Renal cortical epithelial cell (primary cell): ENCODE measurements at places on chromosomes 16 and 17. TPM values are rescaled to one million over a fixed set of nuclear protein-coding genes. Genes with fewer than 3 reads are reported as not detected.

WIPI1 gene
- 50.7 and 116 TPM in 2 replicates for total RNA-seq

TOM1L1 gene
- 127 and 132 TPM in 2 replicates for total RNA-seq

MILR1 gene
- total RNA-seq: 0.20 TPM in 1 of 2 replicates, not detected in the other

ZP2 gene
- total RNA-seq: not detected in 2 replicates

DNA sequence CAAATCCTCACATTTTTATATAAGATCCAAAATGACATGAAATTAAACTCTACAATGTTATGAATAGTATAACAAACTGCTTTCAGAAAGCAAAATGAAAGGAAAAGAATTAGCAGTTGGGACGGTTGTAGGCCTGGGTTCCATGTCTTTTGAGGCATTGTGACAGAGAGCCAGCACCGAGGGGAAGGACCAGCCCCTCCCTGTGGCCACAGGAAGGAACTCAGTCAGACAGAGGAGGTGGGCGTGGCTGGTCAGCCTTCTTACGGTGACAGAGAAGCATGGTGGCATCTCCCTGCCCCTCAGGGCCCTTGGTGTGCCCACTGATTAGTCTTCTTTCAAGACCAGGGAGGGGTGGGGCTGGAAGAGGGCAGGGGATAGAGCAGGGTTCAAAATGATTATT is 5.7 kb downstream of the ZNF319 start:
- DNase-seq: no peak

DNA sequence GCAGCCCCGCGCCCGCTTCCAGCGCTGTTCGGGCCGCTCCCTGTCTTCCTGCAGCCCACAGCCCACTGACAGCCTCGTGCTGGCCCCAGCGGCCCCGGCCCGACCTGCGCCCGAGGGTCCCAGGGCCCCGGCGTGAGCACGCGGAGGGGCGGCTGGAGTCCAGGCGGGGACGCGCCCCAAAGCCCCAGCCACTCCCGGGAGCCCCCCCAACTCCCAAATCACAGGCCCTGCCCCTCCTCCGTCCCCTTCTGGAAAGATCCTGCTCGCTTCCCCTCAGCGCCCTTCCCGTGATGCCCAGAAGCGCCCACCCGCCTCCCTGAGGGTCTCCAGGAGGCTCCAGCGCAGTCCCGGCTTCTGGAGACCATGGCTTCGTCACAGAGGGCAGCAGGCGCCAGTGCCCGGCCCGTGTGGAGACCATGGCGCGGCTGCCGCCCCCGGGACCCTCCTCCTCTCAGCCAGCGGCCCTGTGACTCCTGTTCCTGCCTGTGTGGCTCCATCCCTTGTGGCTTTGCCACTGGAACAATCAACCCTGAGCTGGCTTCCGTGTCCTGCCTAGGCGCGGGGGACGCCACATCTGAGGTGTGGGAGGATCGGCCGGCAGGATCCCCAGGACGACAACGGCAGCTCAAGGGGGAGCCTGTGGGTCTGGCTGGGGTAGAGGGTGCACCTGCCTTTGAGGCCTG is 3.9 kb downstream of the UTS2R start:
- DNase-seq: no peak

GRCh38 chr17:36104701-36105181 is 1.1 kb downstream of the CCL4 start:
- DNase-seq: no peak

ARHGAP23 gene
- 7.5 and 47.9 TPM in 2 replicates for total RNA-seq

DNA sequence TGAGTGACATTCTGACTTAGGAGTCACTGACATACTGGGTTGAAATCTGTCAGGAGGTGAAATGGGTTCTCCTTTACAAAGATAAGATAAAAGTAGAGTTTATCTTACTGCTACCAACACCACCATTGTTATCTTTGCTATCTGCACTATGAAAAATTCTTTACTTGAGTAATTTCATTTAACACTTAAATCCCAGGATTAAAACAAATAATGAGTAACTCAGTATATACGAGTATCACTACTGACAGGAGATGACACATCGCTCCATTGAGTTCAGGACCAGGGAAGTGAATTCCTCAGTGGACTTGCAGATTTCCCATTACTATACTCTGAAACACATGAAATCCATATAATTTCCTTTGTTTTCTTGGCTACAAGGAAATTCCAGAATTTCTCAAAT is 242.1 kb upstream of the NLRP1 start:
- DNase-seq: peak; percentile 60

DNA sequence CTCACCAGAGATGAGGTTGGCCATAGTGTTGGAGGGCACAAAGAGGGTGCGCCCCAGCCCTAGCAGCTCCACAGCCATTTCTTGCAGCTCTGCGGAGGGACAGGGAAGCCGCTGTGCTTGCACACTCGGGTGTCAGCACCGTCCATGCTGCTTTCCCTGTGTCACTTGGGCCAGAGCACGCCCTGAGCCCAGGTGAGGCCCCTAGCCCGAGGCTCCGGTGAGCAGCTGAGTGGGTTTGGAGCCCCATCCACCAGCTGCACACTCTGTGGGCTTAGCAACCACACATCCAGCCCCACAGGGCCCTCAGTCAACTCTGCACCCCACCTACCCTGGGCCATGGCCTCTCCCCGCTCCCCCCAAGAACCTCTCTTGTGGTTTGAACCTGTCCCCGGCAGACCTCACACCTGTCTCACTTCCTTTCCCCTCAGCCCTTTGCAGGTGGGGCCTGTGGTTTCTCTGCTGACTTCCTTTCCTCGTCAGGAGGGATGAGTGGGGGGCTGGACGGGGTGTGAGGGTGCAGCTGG is 20.7 kb downstream of the TMEM235 start:
- DNase-seq: no peak

- peak; percentile 99 for DNase-seq
These were observed 51.7 kb downstream of the NXN start for GRCh38 chr17:927611-928461.

FOXJ1 gene
- 0.17 and 1.1 TPM in 2 replicates for total RNA-seq

DNA sequence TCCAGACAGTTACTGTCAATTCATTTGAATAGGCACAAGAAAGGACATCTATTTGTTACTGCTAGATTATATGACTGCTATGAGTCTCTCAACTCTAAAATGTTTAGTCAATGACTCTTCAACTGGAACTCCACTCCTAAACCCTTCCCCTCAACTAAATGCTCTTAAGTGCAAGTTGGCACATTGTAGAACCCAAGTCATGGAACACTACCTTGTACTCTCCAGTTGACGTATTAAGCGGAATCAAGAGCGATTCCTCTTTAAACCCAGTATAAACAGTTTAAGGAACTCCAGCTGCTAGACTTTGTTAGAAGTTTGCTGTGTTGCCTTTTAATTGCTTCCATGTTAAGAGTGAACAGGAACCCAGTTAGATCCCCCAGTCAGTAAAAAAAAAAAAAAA is 44.6 kb downstream of the STH start:
- DNase-seq: no peak

DNA sequence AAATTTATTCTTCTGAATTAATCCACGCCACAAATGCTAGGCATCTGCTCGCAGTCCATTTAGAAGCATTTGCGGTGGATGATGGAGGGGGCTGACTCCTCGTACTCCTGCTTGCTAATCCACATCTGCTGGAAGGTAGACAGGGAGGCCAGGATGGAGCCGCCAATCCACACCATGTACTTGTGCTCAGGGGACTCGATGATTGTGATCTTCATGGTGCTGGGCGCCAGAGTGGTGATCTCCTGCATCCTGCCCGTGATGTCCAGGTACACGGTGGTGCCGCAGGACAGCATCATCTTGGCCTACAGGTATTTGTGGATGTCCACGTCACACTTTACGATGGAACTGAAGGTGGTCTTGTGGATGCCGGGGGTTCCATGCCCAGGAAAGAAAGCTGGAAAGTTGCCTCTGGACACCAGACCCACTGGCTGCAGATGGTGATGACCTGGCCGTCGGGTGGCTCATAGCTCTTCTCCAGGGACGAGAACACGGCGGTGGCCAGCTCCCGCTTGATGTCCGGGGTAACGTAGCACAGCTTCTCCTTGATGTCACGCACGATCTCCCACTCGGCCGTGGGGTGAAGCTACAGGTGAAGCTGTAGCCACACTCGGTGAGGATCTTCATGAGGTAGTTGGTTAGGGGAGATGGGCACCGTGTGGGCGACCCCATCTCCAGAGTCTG is 7.5 kb upstream of the HEATR3 start:
- no peak for DNase-seq

GRCh38 chr16:48489376-48489775 is 104.2 kb upstream of the SIAH1 start:
- DNase-seq: no peak

GRCh38 chr17:28937044-28937729 is 14.1 kb downstream of the PHF12 start:
- DNase-seq: peak; percentile 85

SECTM1 gene
- total RNA-seq: 2.4 and 7.8 TPM in 2 replicates

HYDIN gene
- total RNA-seq: 2.1 and 18.7 TPM in 2 replicates

DNA sequence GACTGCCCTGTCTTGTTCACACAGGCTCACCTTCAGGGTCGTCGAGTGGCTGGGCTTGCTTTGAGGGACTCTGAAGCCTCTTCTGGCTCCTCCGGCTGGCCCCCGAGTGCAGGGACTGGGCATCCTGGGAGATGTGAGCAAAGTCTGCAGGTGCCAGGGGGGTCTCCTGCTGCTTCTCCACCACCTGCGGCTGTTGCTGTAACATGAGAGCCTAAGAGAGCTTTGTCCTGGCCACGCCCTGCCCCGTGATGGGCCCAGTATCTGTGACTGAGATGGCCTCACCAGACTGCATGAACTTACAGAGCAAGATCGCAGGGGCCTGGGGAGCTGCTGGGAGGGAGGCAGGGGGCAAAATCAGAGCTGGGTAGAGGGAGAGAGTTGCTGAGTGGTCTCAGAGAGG is 12.5 kb downstream of the ERN2 start:
- no peak for DNase-seq

PRSS36 gene
- total RNA-seq: 0.55 and 2.3 TPM in 2 replicates

DNA sequence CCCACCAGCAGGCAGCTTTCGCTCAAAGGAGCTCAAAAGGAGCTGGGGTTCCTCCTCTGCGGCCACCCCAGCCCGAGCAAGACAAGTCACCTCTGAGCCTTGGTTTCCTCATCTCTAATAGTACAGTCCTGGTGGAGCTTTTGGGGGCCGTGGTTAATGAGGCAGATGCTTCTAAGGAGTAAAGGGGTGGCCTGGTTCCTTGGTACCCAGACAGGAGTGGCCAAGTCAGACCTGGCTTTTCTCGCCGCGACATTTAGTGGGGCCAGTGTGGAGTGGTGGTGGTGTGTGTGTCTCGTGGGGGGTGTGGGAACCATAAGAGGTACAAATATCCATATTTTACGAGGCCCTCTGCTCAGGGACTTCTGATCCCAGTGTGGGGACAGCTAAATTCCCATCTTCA is 6.7 kb downstream of the FOXF1 start:
- DNase-seq: no peak

DNA sequence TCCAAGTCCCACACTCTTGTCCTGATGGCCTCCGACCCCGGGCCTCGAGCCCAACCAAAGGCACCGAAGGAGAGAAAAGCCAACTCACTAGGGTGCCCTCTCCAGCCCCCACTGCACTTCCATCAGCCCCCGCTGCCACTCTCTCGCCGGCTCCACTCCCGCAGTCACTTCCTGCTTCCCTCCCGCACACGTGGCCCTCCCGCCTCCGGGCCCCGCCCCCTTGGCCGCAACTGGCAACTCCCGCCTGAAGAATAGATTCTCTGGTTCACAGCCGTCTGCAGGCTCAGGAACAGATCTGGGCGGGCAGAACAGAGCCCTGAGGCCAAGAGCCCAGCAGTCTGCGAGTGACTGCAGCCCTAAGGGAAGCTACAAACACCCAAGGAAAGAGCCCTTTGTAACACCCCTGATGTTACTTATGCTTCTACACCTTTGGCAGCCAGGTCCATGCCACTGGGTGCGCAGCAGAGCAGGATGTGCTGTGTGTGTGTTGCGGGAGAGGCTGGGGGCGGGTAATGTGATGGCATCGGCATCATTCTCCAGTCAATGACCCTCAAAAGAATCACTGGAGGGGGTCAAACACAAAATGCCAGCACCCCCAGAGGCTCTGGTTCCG is at the start of gene SLC39A11:
Gene SLC39A11, minus strand, starts transcription at position 166 of the 613 bp plus-strand sequence. CDS start 3,924 bp downstream, outside the sequence.
- DNase-seq: peak; percentile 85

- DNase-seq: no peak
These were observed 26.2 kb upstream of the RASL10B start for GRCh38 chr17:35705230-35705629.

NFATC3 gene
- total RNA-seq: 6.1 and 17.4 TPM in 2 replicates

MT1F gene
- total RNA-seq: 11.0 and 11.1 TPM in 2 replicates

DNA sequence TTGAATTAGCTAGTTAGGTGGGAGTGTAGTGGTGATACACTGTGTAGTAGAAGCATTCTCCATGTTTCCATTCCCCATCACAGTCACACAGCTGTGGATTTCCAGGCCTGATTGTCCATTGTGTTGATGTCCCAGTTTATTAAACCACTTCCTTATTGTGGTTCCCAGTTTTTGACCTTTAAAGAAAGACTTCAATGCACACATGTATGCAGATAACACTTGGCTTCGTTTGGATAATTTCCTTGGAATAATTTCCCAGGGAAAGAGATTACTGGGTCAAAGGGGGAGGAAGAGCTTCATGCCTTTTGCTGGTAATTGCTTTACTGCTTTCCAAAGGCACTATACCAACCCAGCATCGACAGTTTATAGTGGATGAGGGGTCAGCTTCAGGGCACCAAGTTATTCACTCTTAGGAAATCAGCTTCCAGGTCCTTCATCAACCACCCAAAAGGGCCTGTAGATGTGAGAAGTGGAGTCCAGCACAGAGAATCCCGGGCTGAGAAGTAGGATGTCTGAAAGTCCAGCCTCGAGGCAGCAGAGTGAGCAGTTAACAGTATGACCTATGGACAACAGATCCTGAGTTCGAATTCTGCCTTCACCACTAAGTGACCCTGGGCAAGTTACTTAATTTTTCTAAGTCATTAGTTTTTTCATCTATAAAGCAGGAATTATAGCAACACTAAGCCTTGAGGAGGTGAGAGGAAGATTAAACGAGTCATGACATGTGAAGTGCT is 31.3 kb upstream of the TNS4 start:
- DNase-seq: peak; percentile 73

- DNase-seq: no peak
These were observed 2.2 kb downstream of the SH2B1 start for GRCh38 chr16:28865722-28866453.

DNA sequence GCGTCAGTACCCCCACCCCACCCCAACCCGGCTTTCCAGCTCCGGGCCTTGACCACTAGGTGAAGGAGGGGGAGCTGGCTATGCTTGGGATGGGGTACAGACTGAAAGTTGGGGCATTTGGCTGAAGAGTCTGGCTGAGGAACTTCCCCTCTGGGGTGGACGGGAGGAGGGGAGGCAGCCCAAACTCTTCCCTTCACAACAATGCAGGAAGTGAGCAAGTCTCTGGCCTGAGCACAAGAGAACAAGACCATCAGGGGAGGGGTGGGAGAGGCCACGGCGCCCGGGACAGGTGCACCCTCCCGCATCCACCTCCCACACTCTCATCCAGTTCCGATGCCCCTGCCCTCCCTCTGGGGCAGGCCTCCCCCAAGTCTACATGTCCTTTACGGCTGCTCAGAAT is 5.6 kb downstream of the USH1G start:
- DNase-seq: no peak
